Stimulated activated CD8-positive, alpha-beta memory T cell treated with anti-CD3 and anti-CD28 coated beads, Interleukin-7, amount 100 ng/mL, for 4 hours (primary cell): ENCODE measurements at places on chromosomes 16 and 17.

DNA sequence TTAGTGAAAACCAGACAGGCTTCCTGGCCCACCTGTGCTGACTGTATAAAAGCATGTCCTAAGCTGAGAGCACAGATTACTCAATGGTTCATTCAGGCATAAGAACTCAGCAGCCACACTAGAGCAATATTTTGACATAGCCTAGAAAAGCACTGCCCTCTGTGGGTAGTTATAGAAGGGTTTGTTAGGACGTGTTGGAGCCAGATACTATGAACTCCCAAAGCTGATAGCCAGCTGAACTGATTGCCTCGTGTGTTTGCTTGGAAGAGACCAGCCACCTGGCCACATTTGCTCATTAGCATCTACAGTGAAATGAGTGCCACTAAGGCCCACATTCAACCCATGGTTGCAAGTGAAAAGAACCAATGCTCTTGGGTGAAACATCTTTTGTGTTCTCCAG, 30.8 kb upstream of the ABCA5 start:
- no peak for DNase-seq

GRCh38 chr16:22942811-22943210, 128.8 kb downstream of the HS3ST2 start:
- no peak for DNase-seq

DNA sequence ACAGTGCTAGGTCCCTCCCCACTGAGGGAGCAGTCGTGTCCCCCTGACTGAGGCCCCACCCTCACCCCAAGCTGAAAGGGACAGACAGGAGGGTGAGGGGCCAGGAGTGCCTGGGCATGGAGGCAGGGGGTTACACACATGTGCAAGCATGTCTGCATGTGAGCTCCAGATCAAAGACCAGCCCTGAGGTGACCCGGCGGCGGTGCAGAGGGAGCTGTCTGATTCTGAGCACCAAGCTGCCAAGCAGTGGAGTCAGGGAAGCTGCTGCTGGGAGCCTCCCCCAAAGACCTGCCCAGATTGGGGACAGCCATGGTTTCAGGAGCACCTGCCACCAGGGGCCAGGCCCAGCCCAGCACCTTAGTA, 5.5 kb downstream of the DLX3 start:
- DNase-seq, result no peak

DNA sequence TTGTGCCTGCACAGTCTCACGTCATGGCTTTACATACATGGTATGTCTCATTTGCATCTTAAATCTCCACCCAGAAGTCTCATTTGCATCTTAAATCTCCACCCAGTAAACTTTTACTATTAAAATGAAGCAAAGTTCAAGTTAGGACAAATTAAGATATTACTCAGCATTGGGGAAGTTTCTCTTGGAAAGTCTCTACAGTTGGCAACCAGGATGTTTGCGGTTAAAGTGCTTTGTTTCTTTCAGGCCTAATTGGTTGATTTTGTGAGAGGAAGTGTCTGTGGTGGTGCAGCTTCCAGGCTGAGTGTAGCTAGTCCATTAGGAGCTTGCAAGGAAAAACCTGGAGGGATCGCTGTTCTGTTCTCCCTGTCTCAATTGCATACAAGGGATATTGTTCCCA, 1373.3 kb upstream of the GOT2 start:
- DNase-seq, result no peak

DNA sequence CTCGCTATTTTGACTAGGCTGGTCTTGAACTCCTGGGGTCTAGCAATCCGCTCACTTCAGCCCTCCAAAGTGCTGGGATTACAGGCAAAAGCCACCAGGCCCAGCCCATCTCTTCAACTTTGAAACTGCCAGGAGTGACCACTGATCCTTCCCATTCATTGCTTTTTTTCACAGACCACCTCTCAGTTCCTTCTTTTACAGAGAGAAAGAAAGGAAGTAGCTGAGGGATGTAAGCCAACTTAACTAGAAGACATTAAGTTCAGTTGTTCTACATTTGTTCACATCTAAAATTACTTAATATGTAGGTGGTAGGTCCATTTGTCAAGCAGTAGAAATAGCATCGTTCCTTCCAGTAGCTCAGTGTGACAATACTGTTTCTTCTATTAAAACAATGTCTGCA, 219.8 kb downstream of the STX8 start:
- DNase-seq, result no peak

DNA sequence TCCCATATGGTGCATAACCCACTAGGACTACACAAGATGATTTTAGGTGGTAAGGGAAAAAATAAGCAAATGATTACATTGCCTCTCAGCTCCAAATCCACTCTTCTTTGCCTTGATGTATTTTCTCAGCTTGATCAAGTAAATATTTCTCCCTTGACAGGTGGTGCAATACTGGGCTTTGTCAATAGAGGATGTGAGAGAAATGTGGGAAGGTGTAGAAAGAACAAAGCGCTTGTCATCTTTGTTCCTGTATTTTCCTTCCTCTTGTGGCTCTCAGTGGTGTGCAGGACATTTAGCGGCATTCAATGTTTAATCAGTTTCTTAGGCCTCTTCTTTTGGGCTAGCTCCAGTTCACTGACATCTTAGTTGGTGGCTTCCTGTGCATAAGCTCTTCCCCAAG, 1165.8 kb upstream of the GOT2 start:
- DNase-seq, result no peak

DNA sequence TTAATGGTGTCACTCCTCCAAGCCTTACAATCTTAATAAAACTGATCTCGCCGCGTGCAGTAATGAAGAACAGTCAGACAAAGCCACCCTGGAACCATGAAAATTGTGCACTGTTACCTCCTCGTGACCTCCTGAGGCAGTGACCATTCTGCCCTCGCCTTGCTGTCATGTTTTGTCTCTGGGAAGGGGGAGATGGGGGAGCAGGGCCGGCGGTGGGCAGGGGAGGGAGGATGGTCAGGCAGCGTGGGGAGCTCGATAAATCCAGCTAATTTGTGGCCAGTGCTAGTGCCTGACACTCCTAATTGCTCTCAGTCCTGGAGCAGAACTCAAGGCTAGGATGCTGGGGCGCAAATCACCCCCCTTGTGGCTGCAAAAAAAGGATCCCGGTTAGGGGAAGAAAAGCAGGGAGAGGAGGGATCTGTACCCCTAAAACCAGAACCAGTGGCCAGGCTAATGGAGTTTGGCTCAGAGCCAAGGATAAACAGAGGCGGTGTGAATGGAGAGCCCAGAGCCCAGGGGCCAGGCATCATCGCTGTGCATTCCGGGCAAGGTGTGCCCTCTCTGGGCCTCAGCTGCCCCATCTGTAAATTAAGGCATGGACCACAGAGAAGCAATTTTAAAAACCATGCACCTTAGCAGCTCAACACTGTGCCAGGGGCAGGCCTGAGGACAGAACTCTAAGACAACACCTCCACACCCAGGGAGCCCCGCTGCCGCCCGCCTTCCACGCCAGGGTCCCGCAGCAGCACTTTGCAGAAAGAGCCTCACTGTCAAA, 113.3 kb downstream of the ZNF423 start:
- no peak for DNase-seq

DNA sequence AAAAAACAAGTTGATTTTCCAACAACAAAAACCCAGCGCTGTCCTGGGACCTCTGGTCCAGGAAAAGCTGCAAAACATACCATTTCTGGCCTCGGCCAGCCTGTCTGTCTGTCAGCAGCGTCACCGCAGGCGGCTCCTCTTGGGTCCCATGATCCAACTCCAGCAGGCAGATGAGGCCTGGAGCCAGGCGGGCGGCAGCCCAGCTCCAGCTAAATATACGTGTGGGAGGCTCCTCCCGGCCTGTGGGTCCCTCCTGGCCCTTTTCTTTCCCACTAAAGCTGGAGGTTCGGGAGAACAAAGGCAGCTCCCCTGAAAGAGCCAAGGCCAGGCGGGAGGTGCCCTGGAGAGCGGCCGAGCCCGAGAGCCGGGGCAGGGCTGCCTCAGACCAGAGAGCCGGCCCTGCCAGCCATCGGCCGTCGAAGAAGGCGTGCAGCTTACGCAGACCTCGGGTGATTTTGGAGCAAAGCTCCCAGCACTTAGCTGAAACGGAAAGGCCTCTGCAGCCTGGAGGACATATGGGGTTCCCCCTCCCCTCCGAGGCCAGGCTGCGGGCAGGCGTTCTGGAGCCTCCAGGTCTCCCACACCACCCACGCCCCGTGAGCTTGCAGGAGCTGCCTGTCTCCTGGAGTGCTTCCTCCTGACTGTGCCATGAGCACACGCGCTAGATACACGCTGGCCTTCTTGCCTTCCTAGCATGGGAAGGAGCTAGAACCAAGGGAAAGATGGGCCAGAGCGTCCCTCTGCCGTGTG, 19.9 kb upstream of the JPH3 start:
- no peak for DNase-seq

DNA sequence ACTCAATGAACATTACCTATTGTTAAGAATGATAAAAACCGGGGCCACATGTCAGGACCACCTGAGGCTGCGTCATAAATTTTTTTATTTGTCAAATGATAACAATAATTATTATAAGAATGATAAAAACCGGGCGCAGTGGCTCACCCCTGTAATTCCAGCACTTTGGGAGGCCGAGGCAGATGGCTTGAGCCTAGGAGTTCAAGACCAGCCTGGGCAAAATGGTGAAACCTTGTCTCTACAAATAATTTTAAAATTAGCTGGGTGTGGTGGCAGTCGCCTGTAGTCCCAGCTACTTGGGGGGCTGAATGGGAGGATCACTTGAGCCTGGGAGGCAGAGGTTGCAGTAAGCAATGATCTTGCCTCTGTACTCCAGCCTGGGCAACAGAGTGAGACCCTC, 816 bp upstream of the SHMT1 start:
- no peak for DNase-seq

- no peak for DNase-seq
Measured at GRCh38 chr16:66207883-66208265, 158.6 kb upstream of the CDH5 start.

DNA sequence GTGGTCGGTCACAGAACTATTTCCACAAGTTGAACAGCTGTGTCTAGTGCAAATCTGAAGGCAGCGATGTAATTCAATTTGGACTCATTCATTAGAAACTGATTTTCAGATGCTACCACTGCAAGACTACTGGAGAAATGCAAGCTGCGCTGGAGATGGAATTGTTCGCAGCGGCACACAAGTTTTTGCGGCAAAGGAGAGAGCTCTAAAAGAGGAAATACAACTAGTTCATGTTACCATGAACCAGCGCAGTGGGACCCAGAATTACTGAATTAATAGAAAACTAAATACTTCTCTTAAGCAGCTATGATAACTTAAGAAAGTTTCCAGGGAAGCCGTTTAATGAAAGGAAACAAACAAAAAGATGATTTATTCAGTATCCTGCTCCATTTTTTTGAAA, 1.9 kb downstream of the CREBBP start:
- DNase-seq, result no peak

- DNase-seq, result no peak
Measured at GRCh38 chr16:87490096-87490798, 2.6 kb downstream of the ZCCHC14 start.

GRCh38 chr17:4520060-4520893, 21.6 kb downstream of the SPNS2 start:
- no peak for DNase-seq

DNA sequence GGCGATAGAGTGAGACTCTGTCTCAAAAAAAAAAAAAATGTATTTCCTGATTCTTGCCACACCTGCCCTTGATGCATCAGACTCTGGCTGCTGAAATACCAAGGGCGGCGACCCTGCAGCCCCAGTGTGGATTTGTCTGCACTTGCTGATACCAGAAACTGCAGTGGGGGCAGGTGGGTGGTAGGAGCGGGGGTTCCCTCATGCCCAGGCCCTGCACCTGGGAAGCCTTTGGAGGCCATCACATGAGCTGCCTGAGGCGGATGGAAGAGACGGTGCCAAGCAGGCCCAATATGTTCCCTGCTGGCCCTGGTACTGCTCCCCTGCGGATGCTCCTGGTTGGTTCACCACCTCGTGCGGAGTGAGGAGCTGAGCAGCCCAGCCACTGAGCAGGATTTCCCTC, 50.6 kb downstream of the MARF1 start:
- no peak for DNase-seq
